ENCODE measurements at places on chromosomes 16 and 17.

GRCh38 chr17:32912218-32912897 lies 15.6 kb upstream of the TMEM98 start:
- no peak for DNase-seq

- no peak for DNase-seq
Observed at GRCh38 chr17:511833-512251, 159.2 kb upstream of the RPH3AL start.

- DNase-seq, result no peak
Observed at GRCh38 chr16:54928016-54928356, 2.7 kb upstream of the IRX5 start.

DNA sequence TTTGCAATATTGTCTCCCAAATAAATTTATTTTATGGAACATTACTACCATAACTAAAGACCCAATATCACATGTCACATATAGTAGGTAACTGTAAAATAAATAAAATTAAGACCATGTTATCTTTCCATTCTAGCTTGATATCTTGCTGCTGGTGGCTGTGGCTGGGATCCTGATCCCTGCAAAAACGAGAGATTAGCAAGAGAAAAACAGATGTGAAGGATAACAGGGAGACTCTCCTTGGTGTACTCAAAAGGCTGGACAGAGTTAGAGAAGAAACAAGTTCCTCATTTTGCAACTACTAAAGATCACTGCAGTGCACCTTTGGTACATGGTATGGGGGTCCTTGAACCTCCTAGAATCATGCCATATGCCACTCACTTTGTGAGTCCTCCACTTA lies 49.7 kb downstream of the ARHGAP27 start:
- no peak for DNase-seq

DNA sequence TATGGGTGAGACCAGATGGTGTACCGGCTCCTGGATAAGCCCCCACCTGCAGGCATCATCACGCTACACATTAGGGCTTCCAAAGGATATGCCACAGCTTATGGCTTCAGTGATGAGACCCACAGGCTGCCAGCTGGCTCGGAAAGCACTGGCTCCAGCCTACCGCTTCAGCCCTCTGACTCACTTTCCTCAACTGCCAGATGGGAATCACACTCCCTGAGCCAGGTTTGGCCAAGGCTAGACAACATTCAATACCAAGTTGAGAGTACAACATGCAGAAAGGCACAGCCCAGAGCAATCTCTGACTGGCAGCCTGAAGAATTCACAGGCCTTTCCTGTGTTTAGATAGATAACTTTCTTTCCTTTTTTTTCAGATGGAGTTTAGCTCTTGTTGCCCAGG lies 10.3 kb downstream of the CENPV start:
- DNase-seq, result no peak

GRCh38 chr17:39702901-39703893 lies 3.3 kb downstream of the ERBB2 start:
- no peak for DNase-seq

DNA sequence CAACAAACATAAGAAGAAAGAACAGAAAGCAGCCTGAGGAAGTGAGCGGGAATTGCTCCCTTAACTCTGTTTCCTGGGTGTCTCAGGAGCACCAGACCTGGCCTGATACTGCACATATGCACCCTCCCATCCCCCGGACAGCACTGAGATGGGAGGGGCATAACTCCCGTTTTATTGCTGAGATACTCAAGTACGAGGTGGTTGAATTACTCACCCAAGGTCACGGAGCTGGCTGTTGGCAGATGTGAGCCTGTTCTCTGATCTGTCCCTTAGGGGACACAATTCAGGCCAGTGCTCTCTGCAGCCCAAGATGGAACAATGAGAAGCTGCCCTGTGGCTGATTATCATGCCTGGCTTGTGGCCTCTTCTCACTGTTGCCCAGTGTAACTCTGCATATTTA lies 9.1 kb upstream of the MED9 start:
- no peak for DNase-seq

Measured in CD4-positive, alpha-beta memory T cell (primary cell).